ENCODE measurements at places on chromosomes 11 and 22. TPM values are rescaled to one million over a fixed set of nuclear protein-coding genes. Genes with fewer than 3 reads are reported as not detected.

- no peak for DNase-seq
- no peak overlapping the region for H3K4me3 ChIP-seq
- H3K27ac ChIP-seq: no peak overlapping the region
- no peaks in the 10 kb centered on the region for H3K36me3 ChIP-seq
Observed at GRCh38 chr11:40403321-40403720, 1056.1 kb downstream of the LRRC4C start.

- no peaks in the 10 kb centered on the region for H3K36me3 ChIP-seq
- no peaks in the 10 kb centered on the region for H3K4me1 ChIP-seq
- H3K27ac ChIP-seq: no peak overlapping the region
- no peaks in the 10 kb centered on the region for H3K27me3 ChIP-seq
- H3K4me3 ChIP-seq: no peak overlapping the region
Observed at GRCh38 chr11:9155930-9156329, 64.5 kb upstream of the SCUBE2 start.

GRCh38 chr11:26418386-26418912 is 86.5 kb downstream of the ANO3 start:
- no peak overlapping the region for H3K4me3 ChIP-seq
- no peaks in the 10 kb centered on the region for H3K4me1 ChIP-seq
- H3K36me3 ChIP-seq: peaks cover 6% of the 10 kb centered on the region
- H3K27ac ChIP-seq: no peak overlapping the region

GRCh38 chr22:37801946-37802309 is 5.8 kb upstream of the GCAT start:
- H3K27ac ChIP-seq: peak overlapping the region; percentile 89
- H3K4me3 ChIP-seq: peak overlapping the region; percentile 51
- DNase-seq: no peak
- peaks cover 12% of the 10 kb centered on the region for H3K4me1 ChIP-seq
- H3K36me3 ChIP-seq: no peaks in the 10 kb centered on the region
- H3K27me3 ChIP-seq: no peaks in the 10 kb centered on the region

GRCh38 chr11:83282084-83282716 is 4.0 kb downstream of the CCDC90B start:
- H3K27ac ChIP-seq: no peak overlapping the region
- H3K4me1 ChIP-seq: peaks cover 3% of the 10 kb centered on the region
- H3K36me3 ChIP-seq: no peaks in the 10 kb centered on the region
- no peak for DNase-seq

- no peaks in the 10 kb centered on the region for H3K36me3 ChIP-seq
- H3K27me3 ChIP-seq: no peaks in the 10 kb centered on the region
- peaks cover 14% of the 10 kb centered on the region for H3K4me1 ChIP-seq
- H3K27ac ChIP-seq: no peak overlapping the region
Observed at GRCh38 chr22:40030758-40031095, 36.0 kb downstream of the FAM83F start.

GRCh38 chr11:107442715-107443215 is 14.9 kb downstream of the CWF19L2 start:
- no peaks in the 10 kb centered on the region for H3K4me1 ChIP-seq
- no peak overlapping the region for H3K27ac ChIP-seq
- H3K4me3 ChIP-seq: no peak overlapping the region
- H3K36me3 ChIP-seq: peaks cover 27% of the 10 kb centered on the region

DNA sequence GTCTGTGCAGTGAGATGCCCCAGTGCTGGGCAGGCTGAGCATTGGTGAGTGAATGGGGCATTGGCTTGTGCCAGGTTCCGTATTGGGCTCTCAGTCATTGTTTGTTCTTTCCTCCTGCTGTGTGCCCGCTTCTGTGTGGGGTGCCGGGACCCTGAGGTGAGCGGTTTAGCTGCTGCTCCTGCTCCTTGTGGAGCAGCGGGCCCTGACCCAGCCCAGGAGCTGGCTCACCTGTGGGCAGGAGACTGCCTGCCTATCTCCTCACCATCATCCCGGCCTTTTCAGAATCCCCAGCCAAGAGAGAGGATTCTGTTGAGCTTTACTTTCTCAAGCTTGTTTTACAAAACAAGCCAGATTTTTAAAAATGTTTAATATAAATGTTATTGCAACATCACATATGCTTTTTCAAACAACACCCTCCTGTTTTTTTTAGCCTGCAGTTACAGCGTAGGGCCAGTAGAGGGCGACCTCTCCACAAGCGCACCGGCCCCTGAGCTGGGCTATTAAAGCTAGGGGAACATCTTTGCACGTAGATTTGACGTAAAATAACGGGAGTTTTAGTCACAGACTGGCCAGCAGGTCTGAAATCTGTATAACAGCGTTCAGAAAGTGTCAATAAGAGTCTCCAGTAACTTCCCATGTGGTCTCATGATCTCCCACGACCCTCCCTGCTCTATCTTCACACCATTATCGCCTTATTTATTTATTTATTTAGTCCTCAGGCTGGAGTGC is 25.1 kb upstream of the RELT start:
- DNase-seq: no peak
- H3K36me3 ChIP-seq: no peaks in the 10 kb centered on the region
- no peaks in the 10 kb centered on the region for H3K4me1 ChIP-seq

GRCh38 chr11:76491644-76492043 is 46.8 kb downstream of the EMSY start:
- peaks cover 5% of the 10 kb centered on the region for H3K36me3 ChIP-seq
- DNase-seq: no peak
- no peak overlapping the region for H3K27ac ChIP-seq
- H3K4me3 ChIP-seq: no peak overlapping the region

GRCh38 chr22:17477391-17477833 is 85.9 kb upstream of the SLC25A18 start:
- H3K27ac ChIP-seq: no peak overlapping the region
- no peak overlapping the region for H3K4me3 ChIP-seq
- no peaks in the 10 kb centered on the region for H3K36me3 ChIP-seq
- H3K4me1 ChIP-seq: no peaks in the 10 kb centered on the region
- DNase-seq: no peak

DNA sequence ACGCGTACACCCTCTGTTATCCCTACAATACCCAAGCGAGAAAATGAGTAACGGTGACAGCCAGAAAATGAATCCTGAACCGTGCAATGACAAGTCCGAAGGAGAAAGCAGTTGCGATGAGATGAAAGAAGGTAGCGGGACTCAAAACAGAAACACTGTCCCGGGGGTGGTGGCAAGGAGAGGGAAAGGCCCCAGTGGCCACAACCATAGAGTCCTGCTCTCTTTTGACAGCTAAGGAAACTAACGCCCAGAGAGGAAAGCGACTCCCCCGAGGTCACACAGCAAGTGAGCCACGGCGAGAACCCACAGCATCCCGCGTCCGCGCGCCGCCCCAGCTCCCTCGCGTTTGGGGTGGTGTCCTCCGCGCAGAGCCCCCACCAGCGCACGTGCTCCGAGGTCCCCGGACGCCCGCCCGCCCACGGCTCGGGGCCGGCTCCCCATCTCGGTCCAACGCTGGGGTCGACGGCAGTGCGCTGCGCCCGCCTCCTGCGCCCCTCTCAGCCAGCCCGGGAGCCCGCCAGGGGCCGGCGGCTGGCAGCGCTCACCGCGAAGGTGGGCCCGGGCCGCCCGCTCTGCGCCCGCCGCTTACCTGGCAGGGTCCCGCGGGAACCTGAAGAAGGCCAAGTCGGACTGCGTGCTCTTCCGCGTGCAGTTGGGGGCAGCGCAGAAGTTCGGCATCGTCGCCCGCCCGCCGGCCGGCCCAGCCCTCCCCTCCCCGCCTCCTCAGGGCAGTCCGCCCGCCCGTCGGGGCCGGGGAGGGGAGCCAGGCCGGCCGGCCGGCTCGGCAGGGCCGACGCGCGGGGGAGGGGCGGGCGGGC is 564 bp downstream of the THAP12 start:
- peak overlapping the region; percentile 99 for H3K4me3 ChIP-seq
- H3K4me1 ChIP-seq: no peaks in the 10 kb centered on the region
- H3K36me3 ChIP-seq: no peaks in the 10 kb centered on the region
- DNase-seq: no peak
- peak overlapping the region; percentile 86 for H3K27ac ChIP-seq

DNA sequence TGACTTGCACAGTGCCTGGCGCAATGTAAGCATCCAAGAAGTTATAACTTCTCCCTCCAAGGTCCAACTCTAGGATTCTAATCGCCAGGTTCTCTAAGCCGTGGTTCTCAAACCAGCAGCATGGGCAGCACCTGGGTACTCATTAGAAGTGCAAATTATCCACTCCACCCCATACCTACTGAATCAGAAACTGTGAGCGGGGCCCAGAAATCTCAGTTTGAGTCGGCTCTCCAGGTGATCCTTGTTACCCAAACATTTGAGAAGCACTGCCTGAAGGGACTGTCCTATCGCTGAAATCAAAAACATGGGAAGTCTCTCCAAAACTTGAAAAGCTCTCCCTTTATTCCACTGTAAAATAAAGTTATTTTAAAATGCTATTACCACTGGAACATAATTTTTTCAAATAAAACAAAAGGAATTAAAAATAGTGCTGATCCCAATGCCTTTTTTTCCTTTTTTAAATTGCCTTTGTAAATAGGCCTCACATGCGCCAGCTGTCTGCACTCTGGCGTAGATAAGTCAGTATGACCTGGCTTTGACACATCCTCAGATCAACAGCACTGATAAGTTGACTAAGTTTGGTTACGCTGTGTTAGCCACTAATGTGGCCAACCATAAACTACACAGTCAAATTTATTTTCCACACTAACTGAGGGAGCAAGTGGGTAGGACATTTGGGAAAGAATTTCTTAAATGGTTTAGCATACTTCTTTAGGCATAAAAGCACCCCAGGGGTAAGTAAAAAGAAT is 8.4 kb upstream of the CTR9 start:
- no peaks in the 10 kb centered on the region for H3K27me3 ChIP-seq
- no peak overlapping the region for H3K4me3 ChIP-seq
- no peak overlapping the region for H3K27ac ChIP-seq

DNA sequence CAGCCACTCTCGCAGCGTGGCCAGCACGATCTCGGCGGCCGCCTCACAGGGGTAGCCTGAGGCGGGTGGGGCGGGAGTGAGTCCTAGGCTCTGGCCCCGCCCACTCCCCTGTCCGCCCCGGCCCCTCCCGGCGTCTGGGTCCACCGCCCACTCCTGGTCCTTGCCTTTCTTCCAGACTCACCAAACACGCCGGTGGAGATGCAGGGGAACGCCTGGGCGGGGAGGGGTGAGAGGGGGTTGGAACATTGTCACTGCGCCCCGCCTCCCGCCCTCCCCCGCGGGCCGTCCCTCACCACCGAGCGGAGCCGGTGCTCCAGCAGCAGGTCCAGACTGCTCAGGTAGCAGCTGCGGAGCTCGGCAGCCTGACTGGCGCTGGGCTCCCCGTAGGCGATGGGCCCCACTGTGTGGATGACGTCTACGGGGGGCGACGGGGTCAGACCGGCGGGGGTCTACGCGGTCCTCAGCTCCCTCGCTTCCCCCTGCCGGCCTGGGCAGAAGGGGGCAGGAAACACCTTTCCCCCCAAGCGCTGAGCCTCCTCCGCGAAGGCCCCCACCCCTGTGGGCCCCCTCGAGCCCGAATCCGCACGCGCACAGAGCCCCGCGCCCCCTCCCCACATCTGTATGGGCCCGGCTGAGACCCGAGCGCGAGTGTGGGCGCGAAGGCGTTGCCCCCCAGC is 13.2 kb downstream of the OTUB1 start:
- H3K4me3 ChIP-seq: peak overlapping the region; percentile 67
- no peaks in the 10 kb centered on the region for H3K36me3 ChIP-seq
- peaks cover 17% of the 10 kb centered on the region for H3K4me1 ChIP-seq
- H3K27ac ChIP-seq: no peak overlapping the region
- H3K27me3 ChIP-seq: no peaks in the 10 kb centered on the region

DNA sequence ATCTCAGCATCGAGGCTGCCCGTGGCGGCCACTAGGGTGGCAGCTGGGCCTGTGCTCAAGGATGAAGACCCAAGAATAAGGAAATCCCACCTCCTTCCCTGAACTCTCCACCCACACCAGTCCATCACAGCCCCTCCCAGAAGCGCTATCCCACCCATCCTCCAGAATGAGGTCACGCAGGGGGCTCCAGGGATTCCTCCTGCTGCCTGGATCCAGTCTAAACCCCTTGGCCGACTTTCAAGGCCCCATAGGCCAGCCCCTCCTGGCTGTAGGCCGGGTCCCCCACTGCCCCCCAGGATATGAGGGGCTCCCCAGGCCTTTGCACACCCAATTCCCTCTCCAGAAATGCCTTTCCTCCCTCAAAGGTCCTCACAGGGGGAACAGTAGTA is 19.0 kb upstream of the SCGB1A1 start:
- DNase-seq: no peak
- peaks cover 18% of the 10 kb centered on the region for H3K4me1 ChIP-seq
- H3K4me3 ChIP-seq: no peak overlapping the region

GRCh38 chr22:30474683-30475424 is 3.0 kb upstream of the SEC14L3 start:
- H3K36me3 ChIP-seq: no peaks in the 10 kb centered on the region
- DNase-seq: no peak
- H3K4me3 ChIP-seq: no peak overlapping the region
- no peak overlapping the region for H3K27ac ChIP-seq
- no peaks in the 10 kb centered on the region for H3K27me3 ChIP-seq

DNA sequence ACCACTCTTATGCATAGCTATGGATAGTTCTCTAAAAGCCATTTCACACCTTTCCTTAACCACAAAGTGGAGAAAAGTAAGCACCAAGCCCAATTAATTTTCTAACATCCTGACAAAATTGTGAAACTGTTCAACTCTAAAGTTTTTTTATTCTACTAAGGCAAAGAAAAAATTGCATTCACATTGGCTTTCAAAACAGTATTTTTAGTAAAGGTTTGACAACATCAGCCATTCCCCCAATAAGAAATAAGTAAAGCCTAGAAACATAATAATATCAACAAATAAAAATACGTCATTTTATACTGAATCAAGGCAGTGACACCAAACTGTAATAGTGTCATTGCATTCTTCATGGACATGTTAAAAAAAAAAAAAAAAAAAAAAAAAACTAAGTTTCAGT is 11.1 kb downstream of the FAM168A start:
- no peak for DNase-seq
- H3K27ac ChIP-seq: no peak overlapping the region
- H3K4me3 ChIP-seq: no peak overlapping the region
- no peaks in the 10 kb centered on the region for H3K36me3 ChIP-seq
- no peaks in the 10 kb centered on the region for H3K4me1 ChIP-seq

DNA sequence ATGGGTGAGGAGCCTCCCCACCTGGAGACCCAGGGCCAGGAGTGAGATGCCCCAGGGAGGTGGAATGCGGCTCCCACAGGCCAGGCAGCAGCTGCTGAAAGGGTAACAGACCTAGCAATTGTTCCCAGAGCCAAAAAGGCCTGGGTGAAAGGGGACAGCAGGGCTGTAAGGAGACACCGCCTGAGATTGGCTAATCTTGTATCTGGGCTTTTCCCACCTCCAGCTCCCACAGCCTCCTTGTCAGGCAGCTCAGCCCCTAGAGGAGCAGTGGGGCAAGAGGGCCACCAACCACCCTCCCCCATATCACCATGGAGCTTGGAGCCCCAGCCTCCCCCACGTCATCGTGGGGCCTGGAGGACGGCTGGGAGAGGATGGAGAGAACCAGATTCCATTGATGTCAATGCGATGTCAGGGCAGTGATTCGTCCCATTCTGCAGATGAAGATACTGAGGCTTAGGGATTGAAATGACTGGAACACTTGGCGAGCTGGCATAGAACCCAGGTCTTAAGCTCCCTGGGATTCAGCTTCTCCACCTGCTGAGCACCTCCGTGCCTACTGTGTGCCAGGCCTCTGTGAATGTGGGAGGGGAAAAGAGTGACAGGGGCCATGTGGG is 2.9 kb upstream of the MGAT3 start:
- H3K4me1 ChIP-seq: peaks cover 7% of the 10 kb centered on the region
- H3K36me3 ChIP-seq: no peaks in the 10 kb centered on the region
- H3K4me3 ChIP-seq: no peak overlapping the region
- H3K27ac ChIP-seq: no peak overlapping the region
- H3K27me3 ChIP-seq: peaks cover 4% of the 10 kb centered on the region

The UCP3 gene
- 1.6 TPM for total RNA-seq

The INS gene
- not detected for total RNA-seq

The TMEM109 gene
- 112 TPM for total RNA-seq

The DSCAML1 gene
- total RNA-seq: 1.8 TPM

The KRTAP5-10 gene
- not detected for total RNA-seq

The C11orf16 gene
- not detected for total RNA-seq

The CYB5R2 gene
- 32.1 TPM for total RNA-seq

The NCR3LG1 gene
- total RNA-seq: 4.3 TPM

The PITPNM1 gene
- total RNA-seq: 11.7 TPM

The CAVIN3 gene
- 78.3 TPM for total RNA-seq
